ENCODE measurements at places on chromosomes 6 and 20.

DNA sequence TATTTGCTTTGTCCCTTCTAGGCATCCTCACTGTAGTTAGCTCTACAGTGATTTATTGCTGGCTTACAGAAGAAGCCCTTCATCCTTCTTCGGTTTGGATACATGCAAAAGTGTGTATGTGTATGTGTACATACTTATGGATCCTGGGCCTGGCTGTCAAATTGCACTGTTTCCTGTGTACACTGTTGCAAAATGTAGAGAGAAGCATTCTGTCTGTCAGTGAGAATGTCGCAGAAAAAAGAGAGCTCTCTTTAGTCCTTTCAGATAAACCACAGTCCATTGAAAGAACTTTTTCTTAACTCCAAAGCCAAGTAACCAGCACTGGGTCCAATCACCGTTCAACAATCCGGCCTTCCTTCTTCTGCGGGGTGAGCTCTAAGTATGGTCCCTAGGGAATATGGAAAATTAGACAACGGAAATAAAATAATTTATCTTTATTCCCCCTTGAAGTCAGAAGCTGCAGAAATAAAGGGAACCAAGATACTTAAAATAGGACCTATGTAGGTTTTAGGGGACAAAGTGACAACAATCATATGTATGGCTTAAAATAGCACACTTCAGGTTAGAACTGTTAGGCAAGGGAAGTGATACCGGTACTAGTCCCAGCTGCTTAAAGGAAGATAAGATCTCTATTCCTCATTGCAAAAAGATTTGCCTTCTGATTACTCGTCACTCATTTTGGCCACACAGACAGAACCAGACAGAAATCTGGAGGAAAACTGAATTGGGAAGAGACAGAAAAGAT, 107.0 kb downstream of the CD83 start:
- no peak for DNase-seq

GRCh38 chr6:167475947-167476346, 151.1 kb downstream of the TTLL2 start:
- DNase-seq: no peak

DNA sequence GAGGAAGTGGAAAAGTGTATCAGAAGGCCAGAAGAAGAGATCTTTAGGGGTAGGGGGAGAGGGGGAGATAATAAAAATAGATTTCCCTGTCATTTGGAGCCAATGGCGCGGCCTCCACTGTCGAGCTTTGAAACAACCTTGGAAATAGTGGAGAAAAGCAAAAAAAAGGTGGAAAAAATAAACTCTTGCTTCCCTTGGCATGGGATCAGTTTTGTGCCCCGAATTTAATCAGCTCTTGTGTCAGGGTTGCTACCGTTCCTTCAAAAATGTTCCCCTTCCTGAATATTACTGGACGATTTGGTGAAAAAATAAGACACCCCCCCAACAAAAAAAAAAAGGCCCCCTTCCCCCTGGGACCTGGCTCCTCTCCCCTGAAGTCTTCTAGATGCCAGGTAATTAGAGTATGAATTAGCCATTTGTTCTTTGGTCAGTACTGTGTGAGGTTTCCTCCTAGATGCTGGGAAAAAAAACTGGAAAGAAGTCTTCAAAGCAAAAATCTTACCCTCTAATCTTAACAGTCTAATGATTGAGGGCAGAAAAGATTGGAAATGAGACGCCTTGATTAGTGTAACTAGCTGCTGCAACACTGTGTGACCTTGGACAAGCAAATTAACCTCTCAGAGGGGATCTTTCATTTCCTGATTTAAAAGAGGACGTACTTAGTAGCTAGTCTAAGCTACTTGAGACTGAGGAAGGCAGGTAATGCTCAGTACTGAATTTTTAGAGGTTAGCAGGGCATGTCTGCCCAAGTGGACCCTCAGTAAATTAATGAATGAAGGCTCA, 872 bp upstream of the RBM39 start:
- DNase-seq: no peak

DNA sequence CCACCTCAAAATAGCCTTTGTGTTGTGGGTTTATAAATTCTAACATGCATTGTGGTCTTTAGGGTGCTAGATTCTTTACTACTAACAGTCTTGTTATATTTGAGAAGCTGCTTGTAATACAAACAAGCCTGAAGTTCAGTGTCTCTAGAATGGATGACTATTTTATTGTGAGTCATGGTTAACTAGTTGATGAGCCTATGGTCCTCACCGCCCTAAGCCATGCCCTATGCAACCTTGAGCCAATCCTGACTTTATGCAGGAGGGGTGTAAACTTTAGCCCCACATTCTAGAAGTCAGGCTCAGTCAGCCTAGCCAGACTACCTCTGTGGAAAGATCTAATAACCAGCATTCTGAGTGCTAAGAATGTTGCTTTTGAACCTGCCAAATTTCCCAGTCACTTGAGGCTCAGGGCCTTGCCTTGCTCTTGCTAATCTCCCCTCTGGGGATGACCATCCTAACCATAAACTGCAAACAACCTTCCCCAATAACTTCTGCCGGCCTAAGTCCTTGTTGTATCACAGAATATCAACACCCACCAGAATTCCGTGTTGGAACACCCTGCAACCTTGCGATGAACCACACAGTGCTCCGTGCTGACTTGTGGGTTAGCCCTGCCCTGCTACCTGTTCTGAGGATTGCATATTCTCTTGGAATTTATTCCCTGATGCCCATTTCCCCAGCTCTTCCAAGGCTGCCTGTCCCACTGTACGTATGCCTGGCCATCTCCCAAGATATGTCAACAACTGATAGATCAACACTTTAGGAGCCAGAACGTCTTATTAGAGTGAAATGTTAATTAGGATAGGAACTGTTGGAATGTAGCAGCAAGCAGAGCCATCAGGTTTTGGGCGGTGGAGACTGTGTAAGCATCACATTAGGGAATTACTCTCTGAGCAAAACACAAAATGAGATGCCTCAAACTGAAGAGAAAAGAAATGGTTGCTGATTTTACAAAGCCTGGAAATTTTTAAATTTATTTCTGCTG, 71.7 kb upstream of the CEP85L start:
- DNase-seq: no peak

GRCh38 chr20:52747845-52748284, 224.3 kb upstream of the TSHZ2 start:
- DNase-seq: no peak

- DNase-seq: no peak
Measured at GRCh38 chr6:44224029-44224964, 902 bp downstream of the SLC29A1 start.

GRCh38 chr6:5730585-5731263, 276.0 kb downstream of the NRN1 start:
- no peak for DNase-seq

GRCh38 chr6:136037242-136037875, 185.9 kb downstream of the PDE7B start:
- DNase-seq: no peak

- DNase-seq: no peak
Measured at GRCh38 chr20:41748051-41748450, 129.9 kb upstream of the CHD6 start.

- DNase-seq: no peak
Measured at GRCh38 chr6:133674661-133675060, 214.3 kb upstream of the TCF21 start.

DNA sequence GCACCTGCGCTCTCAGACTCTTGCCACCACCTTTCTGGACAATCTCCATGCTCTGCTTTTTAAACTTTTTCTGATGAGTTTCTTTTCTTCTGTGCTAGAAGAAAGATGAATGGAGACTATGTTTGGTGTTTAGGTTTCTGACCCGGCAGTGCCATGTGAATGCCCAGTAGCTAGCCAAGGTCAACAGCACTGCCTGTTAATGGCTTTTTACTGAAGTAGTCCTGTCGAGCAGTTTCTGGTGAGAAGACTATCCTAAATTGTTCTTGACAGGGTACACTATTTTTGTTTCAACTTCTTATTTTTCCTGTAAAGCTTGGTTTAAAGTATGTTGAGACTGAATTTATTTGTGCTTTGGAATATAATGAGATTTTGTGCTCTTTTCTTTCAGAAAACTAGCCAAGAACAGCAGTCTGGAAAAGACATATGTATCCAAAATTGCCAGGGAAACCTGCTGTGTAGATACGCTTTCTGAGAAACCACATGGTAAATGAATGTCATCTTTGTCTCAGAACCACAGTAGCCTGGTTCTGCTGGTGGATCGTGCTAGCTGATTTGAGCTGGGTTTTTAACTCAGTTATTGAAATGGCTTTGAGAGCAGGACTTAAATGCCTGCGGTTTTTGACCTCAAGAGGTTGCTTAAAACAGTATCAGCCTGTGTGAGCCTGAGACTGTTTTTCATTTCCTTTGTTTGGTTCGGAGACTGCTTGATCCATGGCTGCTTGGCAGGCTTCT, 48.1 kb downstream of the KCNS1 start:
- DNase-seq: no peak

DNA sequence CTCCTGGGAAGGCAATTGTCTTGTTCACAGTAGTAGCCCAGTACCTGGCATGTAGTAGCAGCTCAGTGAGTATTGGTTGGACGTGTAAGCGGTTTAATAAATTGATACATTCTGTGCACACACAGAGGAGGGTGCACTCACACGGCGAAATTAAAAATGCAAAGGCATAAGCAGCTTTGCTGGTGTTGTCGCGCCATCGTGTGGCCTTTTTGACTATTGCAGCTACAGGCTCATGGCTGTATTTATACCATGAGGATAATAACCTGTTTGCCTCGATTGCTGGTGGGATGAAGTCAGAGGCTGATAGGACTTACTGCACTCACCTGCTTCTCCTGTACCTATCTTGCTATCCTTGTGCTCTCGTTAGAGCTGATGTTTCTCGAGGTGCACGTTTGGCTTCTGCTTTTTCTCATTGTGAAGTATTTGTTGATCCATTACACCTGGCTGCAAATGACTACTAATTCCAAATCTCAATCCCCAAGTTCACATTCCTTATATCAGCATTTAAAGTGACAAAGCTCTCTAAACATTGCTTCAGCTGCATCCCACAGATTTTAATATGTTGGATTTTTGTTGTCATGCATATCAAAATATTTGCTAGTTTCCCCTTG, 61.5 kb downstream of the TBXT start:
- DNase-seq: no peak

- no peak for DNase-seq
Measured at GRCh38 chr6:155174576-155175211, 89.1 kb upstream of the CLDN20 start.

- DNase-seq: no peak
Measured at GRCh38 chr20:11231742-11232648, 558.2 kb upstream of the JAG1 start.

DNA sequence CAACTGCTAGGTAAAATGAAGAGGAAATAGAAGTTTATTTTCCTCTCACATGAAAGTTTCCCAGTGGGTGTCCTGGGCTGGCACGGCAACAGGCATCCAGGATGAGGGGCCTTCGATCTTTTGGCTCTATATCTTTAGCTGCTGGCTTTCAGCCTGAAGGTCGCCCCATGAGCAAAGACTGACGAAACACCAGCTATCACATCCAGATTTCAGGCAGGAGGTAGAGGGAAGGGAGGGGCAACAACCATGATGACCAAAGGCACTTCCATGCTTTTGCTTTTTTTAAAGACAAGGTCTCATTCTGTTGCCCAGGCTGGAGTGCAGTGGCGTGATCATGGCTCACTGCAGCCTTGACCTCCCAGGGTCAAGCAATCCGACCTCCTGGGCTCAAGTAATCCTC, 387.9 kb downstream of the RNGTT start:
- no peak for DNase-seq

DNA sequence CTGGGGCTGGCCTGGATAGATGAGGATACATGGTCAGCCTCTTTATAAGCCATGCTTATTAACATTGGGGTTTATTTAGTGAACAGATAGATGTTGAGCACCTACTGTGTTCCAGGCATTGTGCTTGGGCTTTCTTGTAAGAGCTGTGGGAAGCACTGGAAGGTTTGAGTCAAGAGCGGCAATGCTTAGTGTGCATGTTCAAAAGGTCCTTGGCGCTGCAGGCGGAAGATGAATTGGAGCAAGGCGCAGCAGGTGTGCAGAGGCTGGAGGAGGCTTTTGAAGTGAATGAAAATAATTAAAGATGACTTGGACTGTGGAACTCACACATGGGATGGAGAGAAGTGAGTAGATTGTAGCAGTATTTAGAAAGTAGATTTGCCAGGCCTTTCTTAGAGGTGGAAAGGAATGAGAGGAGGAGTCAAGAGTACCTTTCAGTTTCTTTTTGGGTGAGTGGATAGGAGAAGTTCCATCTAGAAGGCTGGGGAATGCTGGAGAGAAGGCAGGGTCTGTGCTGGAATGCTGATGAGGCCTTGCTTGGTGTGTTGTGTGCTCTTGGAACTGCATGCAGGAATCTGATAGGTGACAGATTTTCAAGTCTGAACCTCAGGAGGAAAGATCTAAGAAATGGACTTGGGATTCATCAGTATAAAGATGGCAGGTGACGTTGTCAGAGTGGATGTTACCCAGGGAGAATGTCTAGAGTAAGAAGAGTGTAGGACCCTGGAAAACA, 26.4 kb downstream of the SNX9 start:
- DNase-seq: no peak

- DNase-seq: no peak
Measured at GRCh38 chr20:48599106-48599747, 228.6 kb downstream of the PREX1 start.
